ENCODE measurements at places on chromosomes 1 and 21.

DNA sequence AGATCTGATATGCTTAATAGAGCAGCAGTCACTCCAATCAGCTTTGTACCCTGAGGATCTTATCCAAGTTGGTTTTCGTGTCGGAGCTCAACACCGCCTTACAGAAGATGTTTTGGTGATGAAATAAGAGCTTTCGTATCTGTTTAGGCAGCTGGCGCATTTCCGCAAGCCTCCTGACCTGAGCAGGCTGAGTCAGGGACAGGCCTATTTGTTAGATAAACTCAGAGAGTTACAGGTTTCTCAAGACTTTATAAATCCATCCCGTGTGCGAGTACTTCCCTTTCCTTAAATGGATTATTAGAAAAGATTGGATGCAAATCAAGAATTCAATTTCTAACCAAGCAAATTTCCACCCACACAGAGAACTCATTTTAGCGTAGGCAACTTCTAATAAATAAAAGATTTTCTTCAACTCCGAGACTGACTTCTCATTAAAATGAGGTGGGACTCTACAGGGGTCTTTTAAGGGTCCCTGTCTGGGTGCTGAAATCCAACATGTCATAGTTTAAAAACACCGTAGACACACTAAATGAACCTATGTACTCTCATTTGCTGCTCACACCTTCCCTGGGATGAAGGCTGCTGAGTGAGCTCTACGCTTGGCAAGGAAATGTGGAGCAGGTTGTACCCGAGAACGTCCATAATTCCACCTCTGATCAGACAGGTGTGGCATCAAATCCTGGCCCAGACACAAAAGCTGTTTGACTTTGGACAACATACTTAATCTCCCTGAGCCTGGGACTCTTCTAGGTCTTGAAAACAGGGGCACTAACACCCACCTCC lies 106.9 kb upstream of the F3 start:
- peak; percentile 91 for DNase-seq

GRCh38 chr1:222897527-222898190 lies 82.8 kb downstream of the DISP1 start:
- DNase-seq, result no peak

GRCh38 chr1:67460676-67461500 lies 30.7 kb upstream of the SERBP1 start:
- no peak for DNase-seq

GRCh38 chr1:43294761-43295160 lies 6.0 kb upstream of the TIE1 start:
- DNase-seq, result no peak

DNA sequence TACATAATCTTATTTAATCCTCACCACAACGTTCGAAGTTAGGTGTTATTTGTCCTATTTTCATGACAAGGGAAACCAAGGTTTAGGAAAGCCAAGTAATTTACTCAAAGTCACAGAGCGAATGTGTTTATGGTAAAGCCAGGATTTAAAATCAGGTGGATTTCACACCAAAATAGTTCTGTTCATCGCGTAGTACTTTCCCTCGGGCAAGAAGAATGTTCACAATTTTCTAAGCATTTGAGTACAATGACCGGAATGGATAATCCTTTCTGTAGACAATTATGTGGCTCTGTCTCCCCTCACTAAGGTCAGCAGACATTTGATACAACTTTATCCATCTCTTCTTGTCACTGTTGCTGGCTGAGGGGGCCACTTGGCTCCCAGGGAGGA lies 204.2 kb downstream of the ST6GALNAC3 start:
- DNase-seq, result no peak

- DNase-seq, result peak; percentile 92
Measured at GRCh38 chr1:58584082-58584895, 7.2 kb upstream of the TACSTD2 start.

GRCh38 chr1:24084050-24084449 lies 27.9 kb downstream of the MYOM3 start:
- DNase-seq, result no peak

DNA sequence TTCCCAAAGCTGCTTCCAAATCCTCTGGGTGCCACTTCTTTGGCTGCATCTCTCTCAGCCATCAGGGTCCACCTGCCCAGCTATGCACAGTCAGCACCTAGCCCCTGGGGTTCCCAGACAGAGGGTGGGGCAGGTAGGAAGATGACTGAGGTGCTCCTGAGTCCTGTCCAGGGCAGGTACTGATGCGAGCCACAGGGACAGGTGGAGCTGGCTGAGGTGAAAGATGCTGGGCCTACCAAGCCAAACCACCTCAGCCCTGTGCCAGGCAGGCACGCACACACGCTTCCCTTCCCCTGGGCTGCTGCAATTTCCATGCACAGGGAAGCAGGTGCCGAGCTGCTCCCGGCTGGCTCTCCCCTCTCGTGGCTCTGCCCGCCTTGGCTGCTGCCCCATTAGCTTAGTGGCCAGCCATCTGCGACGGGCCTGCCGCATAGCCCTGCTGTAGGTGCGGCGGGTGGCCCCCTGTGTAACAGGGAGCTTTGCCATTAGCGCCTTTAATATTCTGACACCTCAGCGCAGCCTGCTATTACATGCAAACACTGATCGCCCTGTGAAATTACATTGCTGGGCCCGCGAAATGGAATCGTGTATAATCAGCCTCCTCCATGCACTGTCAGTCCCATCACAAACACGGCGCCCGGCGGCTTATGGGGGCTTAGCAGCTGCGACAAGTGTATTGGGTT lies 38.9 kb downstream of the DMAP1 start:
- DNase-seq, result no peak

DNA sequence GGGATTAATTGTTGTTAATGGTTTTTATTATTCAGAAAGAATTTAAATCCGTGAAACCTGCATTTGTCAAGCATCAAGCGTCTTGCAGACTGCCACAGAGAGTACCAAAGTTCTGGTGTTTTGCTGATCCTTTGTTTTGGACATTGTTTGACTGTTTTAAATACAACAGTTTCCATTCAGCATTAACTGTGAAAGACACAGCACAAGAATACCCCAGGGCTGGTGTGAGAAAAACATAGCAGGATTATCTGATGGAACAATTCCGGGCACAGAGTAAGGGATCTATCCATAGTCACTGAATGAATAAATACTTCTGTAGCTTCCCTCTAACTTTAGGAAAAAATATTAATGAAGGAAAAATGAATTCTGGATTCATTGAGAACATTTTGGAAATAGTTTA lies 202.3 kb downstream of the LTN1 start:
- DNase-seq, result no peak

Measured in RWPE1 (cell line).